ENCODE measurements at places on chromosomes 5 and 9. TPM values are rescaled to one million over a fixed set of nuclear protein-coding genes. Genes with fewer than 3 reads are reported as not detected.

GRCh38 chr9:18688581-18689565 lies 214.9 kb downstream of the ADAMTSL1 start:
- no peak for DNase-seq

DNA sequence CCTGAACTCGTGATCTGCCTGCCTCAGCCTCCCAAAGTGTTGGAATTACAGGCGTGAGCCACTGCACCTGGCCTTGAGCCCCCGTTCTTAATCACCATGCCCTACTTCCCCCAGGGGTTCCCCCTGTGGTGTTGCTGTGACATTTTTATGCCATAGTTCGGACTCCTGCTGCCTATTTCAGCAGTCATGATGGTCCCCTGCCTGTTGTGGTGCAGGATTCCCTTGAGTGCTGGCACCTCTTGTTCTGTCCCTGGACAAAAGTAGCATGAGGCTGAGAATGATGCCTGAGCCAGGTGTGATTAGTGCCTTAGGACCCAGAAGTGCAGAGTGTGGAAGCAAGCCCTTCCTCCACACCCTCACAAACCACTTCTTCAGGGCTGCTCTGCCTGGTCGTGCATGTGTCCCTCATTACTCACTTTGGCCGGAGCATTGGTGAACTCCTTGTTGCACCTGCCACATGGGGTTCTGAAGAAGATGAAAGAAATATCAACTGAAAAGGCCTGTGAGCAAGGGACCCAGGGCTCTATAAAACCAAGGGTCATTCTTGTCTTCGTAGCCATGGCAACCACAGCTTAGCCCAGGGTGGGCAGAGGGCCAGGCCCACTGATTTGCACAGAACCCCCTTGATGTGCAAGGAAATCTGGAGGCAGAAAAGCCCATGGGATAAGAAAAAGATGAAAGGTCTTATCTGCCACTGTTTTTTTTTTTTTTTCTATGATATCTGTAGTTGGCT lies 228.0 kb downstream of the NTRK2 start:
- DNase-seq, result no peak

DNA sequence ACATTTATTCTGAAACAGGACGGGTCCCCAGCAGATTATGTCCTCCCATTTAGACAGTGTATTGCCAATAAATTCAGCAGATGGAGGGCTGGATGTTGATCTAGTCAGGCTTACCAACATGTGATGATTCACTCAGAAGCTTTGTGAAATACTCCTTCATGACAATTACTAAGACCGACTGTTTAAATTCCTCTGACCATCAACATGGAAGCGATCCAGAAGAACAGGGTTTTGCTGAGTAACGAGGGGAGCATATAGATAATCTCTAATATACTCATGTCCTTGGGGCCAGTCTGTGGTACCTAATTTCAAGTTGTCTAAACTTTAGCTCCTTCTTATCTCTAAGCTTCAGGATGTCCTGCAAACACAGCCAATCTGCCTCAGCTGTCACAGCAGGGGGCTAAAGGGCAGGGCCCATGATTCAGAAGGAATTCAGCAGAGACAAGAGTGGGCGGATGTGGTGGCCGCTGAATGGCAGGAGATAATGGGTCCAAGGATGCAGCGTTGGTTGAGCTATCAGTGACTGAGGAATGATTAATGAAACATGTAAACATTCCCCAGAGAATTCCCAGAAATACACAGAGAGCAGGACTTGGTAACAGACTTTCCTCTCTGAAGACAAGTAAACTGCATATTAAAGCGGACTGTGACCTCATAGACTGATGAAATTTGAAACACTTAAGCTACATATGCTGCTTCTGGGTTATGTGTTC lies 109.4 kb downstream of the ANKRD55 start:
- DNase-seq, result peak; percentile 78

The BAAT gene
- total RNA-seq, result not detected

Data from stomach (tissue), 19 donors.